ENCODE measurements at places on chromosomes 3 and 15.

DNA sequence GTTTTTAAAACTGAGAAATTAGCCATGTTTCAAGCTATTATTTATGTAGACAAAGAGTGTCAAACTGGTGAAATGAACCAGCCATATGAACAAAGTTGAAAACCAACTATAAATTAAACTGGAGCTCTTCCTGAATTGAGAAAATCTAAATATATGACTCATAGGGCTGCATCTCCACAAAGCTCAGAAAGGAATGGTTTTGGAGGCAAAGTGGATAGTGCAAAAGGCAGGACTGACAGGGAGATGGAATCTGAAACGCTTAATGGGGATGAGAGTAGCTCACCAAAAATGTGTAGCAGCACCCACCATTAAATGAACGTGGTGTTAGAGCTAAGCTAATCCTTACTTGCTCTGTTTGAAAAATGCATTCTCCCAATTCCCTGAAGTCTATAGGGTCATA is 1066.0 kb downstream of the AGBL1 start:
- DNase-seq: no peak

- no peak for DNase-seq
Measured at GRCh38 chr3:11610044-11610671, 33.6 kb downstream of the VGLL4 start.

GRCh38 chr3:77601823-77602415 is 562.0 kb downstream of the ROBO2 start:
- DNase-seq: no peak

DNA sequence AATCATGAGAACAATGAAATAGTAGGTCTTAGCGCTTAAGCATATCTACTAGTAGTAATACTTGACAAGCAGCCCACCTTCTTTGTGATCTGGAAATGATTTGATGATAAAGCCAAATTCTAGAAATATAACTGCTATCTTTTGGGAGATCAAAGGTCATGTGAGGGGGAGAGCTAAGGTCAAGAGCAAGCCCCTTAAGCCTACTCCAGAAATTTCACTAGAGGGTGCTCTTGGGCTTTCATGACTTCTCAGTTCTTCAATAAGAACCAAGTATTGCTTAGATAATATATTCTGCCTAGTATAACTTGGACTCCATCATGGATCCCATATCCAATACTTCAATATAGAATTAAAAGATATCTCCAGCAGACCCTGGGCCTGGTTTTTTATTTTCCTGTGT is 319.6 kb downstream of the ZBTB20 start:
- no peak for DNase-seq

DNA sequence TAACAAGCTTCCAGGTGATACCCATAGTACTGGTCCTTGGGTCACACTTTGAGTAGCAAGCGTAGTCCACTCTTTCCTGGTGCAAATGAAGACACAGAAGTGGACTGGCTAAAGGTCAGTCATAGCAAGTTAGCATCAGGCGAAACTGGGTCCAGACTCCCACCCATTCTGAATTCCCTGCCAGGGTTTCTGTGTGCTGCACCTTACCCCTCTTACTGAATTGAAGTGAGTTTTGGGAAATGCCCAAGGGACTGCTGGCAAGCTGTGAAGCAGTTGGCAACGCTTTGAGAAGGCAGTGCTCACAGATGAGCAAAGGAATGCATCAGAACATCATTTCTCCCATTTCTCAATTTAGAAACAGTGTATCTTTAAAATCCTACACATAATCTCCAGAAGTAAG is 1.8 kb upstream of the LSG1 start:
- no peak for DNase-seq

DNA sequence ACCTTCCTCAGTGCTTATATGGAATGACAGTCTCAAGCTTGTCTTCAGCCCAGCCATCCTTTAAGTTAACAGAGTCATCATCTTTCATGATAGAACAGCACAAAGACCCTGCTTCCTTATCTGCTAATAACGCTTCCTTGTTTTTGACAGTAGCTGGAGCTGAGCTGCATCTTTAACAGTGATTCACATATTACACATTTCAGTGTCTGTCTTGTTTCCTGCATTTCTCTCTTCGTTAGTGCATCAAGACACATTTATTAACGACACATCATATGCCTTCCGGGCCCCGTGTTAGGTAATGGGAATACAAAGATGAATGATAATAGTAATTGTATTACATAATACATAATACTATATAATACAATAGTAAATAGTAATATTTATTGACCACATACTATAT is 30.2 kb upstream of the GREM1 start:
- DNase-seq: no peak

GRCh38 chr3:130900959-130901358 is 7.1 kb downstream of the ATP2C1 start:
- no peak for DNase-seq

DNA sequence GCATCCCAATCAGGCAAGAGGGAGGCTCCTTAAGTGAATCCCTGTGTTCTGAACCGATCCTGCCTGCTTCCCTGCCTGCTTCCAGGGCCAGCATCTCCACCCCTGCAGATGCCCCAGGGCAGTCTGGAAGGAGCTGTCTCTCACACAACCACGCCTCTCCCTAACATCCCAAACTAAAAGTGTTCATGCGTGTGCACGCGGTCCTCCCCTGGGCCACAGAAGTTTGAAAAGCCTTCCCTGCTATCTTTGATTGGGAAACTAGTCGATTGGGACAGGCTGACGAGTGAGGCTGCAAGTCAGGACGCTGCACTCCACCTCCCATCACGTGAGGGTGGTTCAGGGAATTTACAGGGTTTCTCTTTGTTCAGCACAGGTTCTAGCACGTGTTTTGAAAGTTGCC is 340.9 kb upstream of the ICE2 start:
- DNase-seq: no peak

- no peak for DNase-seq
Measured at GRCh38 chr15:50872832-50873426, 35.6 kb upstream of the AP4E1 start.

- no peak for DNase-seq
Measured at GRCh38 chr3:134636406-134636805, 14.4 kb downstream of the KY start.

GRCh38 chr15:28125673-28126651 is 26.8 kb upstream of the OCA2 start:
- no peak for DNase-seq

- no peak for DNase-seq
Measured at GRCh38 chr3:146092230-146092629, 68.8 kb downstream of the PLOD2 start.

Measured in stimulated activated CD8-positive, alpha-beta memory T cell treated with anti-CD3 and anti-CD28 coated beads, Interleukin-15, amount 100 ng/mL, for 48 hours (primary cell).